ENCODE measurements at places on chromosomes 16 and 17.

- no peak for DNase-seq
Measured at GRCh38 chr16:81810894-81811538, 31.9 kb downstream of the PLCG2 start.

DNA sequence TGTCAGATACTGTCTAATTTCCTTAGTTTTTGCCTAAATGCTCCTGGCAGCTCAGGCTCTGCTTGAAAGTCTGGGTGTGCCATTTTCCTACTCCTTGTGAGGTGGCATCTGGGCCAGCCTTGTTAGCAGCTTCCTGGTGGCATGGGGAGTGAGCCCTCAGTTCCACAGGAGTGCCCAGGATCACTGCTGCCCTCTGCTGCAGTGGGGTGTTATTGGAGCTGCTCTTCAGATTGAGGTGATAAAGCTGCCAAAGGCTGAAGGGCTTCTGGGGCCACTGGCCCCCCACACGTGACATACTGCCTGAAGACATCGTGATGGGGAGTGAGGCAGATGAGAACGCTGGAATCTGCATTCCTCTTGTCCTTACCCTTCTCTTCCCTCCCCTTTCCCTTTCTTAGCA, 27.4 kb downstream of the CEP95 start:
- no peak for DNase-seq

- no peak for DNase-seq
Measured at GRCh38 chr17:77843896-77844295, 114.6 kb upstream of the TNRC6C start.

DNA sequence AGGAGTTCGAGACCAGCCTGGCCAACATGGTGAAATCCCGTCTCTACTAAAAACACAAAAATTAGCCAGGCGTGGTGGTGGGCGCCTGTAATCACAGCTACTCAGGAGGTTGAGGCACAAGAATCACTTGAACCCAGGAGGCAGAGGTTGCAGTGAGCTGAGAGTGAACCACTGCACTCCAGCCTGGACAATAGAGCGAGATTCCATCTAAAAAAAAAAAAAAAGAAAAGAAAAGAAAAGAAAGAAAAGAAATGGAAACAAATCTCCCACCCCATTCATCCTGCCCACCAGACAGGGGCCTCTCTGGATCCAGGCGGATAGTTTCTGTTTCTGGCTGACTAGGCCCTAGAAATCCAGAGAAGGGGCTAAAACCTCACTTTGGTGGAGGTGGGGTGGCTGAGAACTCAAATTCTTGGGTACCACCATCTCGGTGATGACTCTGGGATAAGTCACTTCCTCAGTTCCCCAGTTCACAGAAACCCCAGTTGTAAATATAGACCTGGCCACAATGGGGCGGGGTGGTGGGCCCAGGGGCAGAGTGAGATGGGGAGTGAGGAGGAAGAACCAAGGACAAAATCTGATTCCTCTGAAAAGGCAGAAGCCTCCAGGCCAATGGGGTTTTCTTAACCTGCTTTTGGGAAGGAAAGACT, 22.2 kb downstream of the SOCS1 start:
- DNase-seq = peak; percentile 69

- DNase-seq = peak; percentile 11
Measured at GRCh38 chr16:53680756-53681155, 22.9 kb downstream of the RPGRIP1L start.

DNA sequence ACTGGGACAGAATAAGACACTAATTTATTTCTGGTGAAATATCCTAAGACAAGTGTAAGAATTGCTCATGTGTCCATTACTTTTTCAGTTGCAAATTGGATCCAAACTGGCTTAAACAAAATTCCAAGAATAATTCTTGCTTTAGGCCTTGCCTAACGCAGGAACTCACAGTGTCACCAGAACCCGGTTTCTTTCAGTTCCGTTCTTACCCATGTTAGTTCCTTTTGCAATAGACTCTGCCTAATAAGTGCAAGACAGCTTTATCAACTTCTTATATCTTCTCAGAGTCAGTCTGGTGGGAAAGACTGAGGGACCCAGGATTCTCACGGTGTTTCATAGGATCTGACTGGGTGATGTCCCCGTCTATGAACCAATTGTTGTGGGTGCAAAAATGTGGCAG, 24.7 kb downstream of the GDE1 start:
- DNase-seq = no peak

- no peak for DNase-seq
Measured at GRCh38 chr16:50451951-50452508, 83.2 kb upstream of the BRD7 start.

GRCh38 chr16:75043175-75043895, 44.5 kb downstream of the ZNRF1 start:
- no peak for DNase-seq

DNA sequence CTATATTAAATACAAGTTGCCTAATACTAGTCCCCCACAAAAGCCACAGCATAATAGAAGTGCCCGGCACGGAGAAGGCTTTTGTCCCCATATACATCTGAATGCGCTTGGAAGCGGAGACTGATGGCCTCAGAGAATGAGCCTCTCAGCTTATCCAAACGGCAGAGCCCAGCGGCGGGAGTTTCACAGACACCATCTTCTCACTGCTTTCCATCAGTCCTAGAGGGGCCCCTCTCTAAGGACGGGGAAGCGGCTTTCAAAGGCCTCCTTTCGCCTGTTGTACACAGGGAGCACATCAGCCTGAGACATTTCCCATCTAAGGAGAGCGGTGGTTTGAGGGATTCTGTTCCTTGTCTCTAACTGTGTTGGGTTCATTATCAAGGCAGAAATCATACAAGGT, 16.9 kb downstream of the NXN start:
- no peak for DNase-seq

GRCh38 chr16:65671071-65671470, 549.2 kb upstream of the CDH11 start:
- DNase-seq = no peak

DNA sequence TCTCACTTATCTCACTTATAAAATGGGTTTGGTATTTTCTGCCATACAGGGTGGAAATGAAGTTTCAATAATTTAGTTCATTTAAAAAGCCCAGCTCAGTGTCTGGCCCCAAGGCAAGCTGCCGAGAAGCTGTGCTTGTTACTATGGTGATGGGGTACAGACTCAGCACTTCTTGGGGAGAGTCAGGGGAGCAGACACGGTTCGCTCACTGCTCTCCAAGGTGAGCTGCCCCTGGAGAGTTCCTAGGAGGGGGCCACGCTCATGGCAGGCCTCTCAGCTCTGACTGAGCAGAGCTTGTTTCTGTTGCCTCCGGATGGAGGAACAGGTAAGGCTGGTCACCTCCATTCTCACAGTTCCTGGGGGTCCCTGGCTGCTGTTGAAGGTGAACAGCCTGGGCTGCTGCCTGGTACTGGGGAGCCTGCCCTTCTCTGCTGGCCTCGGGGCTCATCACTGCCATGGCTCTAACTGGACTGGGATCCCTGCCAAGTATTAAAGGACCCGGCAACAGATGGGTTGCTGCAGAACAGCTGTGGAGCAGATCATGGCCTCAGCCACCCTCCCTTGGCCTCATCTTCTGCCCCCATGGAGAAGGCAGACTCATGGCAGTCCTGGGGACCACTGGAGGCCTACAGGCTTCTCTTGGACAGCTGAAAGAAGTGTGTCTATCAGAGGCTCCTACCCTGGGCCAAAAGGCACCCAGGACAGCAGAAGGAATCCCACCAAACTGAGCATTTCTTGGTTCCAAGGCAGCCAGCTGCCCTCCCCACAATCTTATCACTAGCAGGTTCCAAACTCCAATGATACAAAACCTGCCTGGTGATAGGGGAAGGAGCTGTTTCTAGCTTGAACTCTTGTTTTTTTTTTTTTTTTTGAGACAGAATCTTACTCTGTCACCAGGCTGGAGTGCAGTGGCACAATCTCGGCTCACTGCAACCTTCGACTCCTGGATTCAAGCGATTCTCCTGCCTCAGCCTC, 25.9 kb upstream of the SPATA32 start:
- DNase-seq = no peak

GRCh38 chr17:81483085-81483861, 29.3 kb downstream of the ACTG1 start:
- DNase-seq = no peak

DNA sequence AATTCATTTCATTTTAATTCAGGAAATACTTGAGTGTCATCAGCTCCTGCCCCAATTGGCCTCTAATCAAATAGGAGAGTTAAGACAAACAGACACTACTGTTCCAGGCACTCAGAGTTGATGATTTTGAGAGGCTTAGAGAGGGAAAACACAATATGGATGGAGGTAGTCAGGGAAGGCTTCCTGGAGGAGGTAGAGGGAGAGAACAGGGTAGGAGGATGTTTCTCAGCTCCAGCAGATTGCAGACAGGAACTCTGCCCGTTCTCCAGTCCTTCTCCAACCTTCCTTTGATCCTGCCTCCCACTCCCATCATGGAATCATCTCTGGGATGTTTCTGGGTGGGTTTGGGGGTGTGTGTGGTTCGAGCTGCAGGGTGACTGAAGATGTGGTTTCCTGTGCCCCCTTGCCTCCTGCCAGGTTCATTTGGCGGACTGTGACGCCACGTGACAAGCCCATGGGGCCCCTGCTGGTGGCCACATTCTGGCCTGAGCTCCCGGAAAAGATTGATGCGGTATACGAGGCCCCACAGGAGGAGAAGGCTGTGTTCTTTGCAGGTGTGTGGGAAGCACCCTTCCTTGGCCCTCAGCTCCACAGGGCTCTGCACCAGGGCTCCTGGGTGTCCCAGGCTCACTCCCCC, 12.2 kb upstream of the LPCAT2 start:
- no peak for DNase-seq

GRCh38 chr17:850851-851763, 69.0 kb downstream of the MRM3 start:
- DNase-seq = peak; percentile 60
